ENCODE measurements at places on chromosomes 4 and X.

GRCh38 chrX:139026811-139027210, 315.3 kb upstream of the FGF13 start:
- DNase-seq: no peak

- peak; percentile 9 for DNase-seq
These were observed 67.6 kb upstream of the SLC7A3 start for GRCh38 chrX:70998411-70999027.

- peak; percentile 29 for DNase-seq
These were observed 194.0 kb downstream of the GASK1B start for GRCh38 chr4:157978680-157979361.

GRCh38 chrX:125894947-125895346, 271.1 kb downstream of the DCAF12L2 start:
- DNase-seq: no peak

- no peak for DNase-seq
These were observed 150.0 kb downstream of the PDE5A start for GRCh38 chr4:119478446-119479179.

Measured in iPS DF 6.9 (cell line).